ENCODE measurements at places on chromosomes 12 and 14. TPM values are rescaled to one million over a fixed set of nuclear protein-coding genes. Genes with fewer than 3 reads are reported as not detected.

Gene EEA1
- 19.6 TPM for total RNA-seq

DNA sequence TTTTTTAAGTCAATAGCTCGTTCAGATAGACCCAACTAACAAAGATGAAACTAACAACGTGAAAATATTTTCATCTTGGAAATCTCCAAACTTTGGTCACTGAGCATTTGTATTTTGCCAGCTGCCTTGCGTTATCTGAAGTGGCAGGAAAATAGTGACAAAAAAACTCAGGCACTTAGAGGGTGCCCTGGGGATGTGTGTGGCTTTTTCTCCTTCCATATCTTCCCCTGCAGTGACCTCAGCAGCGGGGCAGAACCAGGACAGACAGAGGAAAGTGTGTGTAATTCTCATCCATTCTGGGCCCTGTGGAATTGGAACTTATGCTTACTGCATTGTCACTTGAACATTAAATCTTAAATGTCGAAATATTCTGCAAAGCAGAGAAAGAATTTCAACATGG lies 152.0 kb downstream of the BCAT1 start:
- DNase-seq: no peak

DNA sequence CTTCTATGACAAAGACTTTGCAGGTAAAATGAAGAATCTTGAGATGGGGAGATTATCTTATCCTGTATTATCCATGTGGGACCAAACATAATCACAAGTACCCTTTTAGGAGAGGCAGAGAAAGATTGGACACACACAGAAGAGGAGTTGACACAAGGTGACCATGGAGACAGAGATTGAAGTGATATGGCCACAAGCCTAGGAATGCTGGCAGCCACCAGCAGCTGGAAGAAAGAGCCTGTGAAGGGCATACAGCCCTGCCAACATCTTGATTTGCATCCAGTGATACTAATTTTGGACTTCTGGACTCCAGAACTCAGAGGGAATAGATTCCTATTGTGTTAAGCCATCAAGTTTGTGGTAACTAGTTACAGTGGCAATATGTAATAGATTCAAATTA lies 78.1 kb downstream of the RPS29 start:
- DNase-seq: no peak

DNA sequence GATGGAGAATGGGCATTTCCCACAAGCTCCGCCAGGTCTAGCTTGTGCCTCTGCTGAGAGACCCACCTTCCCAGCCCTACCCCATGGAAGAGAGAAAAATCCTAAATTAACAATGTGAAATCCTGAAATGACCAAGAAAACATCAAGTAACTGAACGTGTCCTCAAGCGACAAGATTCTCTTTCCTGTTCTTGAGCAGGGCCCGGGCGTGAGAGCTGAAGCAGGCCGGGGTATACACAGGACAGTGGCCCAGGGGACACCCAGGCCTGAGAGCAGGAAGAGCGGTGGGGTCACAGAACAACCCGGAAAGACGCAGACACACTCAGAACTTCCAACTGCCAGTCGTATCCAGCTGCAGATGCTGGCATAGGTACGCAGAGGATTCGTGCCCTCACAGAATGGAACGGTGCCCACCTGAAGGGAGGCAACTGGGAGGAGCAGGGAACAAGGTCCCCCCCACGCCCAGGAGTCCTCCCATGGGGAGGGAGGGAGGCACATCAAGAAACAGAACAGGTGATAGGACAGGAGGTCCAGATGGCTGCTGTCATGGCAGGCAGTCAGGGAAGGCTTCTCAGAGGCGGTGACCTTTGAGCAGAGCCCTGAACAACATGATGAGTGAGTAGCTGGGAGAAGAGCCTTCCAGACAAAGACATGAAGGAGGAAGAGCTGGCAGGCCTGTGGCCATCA lies 9.1 kb downstream of the RIMBP2 start:
- no peak for DNase-seq

- DNase-seq: no peak
These were observed 92.4 kb upstream of the PKP2 start for GRCh38 chr12:32988982-32989381.

GRCh38 chr12:57229046-57229633 lies 371 bp upstream of the SHMT2 start:
- no peak for DNase-seq

Gene PLBD1
- 26.1 TPM for total RNA-seq

Gene INHBC
- not detected for total RNA-seq

DNA sequence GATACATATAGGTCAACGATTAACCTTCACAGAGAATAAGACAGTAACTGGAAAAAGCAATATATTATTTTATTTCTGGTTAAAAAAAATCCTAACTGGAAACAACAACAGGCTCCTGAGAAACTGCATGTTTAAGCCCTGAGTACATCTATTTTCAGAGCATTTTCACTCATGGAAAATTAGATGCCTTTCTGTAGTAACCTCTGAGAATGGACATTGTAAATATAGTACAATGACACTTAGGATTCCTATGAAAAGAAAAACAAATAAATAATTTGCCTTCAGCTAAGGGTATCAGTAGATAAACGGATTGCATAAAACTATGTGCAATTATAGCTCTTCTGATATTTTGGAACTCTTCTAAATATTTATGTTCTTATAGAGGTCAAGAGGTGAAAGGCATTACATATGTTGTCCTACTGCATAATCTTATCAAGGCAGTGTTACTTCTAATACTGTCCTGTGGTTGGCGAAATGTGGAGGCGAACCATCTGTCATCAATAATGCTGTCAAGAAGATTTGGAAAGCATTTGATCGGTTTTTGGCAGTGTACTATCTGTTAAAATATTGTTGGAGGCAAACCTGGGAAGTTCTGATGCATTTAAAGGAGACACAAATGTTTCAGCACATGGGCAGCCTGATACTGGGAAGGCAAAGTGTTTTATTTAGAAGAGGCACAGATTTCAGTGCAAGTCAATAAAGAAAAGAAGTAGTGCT lies 381.8 kb downstream of the BTG1 start:
- DNase-seq: no peak

Gene HOXC6
- total RNA-seq: 0.27 TPM

DNA sequence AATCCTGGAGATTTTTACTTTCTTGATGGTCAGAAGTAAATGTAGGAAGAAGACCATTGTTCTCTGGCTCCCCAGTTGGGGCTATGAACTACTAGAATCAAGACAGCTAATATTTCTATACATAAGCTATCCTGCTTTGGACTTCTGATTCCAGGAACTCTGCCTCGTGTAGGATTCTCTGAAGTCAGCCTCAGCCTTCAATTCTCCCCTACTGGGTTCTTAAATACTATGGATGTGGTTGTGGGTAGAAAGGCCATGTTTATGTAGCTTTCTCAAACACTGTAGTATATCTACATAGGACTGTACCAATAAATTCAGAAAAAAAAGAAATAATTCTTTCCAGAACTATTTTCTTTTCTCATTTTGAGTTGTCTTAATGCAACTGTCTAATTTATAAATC lies 302.5 kb downstream of the ITPR2 start:
- no peak for DNase-seq

Gene MYF5
- not detected for total RNA-seq

DNA sequence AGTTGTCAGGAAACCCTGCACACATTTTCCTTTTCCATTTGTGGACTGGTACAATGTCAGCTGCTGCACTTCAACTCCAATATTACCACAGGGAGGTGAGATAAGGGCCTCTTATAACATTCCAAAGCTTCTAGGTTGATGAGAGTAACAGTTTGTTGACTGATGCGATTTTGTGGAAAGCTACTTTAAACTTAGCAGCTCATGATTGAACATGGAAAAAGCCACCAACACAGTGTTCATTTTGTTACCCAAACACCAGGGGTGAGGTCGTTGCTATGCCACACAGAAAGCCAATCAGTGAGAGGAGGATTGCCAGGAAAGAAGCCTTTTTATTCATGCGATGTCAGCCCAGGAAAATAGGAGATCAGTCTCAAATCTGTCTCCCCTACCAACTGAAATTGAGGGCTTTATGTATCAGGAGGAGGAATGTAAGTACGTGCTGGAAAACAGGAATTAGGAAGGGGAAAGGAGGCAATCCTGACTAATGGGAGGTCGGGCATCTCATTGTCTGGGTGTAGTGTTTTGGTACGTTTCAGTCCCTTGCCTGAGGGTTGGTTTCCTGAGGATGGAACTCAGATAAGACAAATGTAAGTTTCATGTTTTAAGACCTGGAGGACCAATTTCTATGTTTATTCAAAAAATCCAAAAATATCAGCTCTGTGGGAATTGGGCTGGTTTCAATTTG lies 92.7 kb upstream of the PLEKHA5 start:
- DNase-seq: no peak

Gene SPX
- total RNA-seq: 2.6 TPM

Gene PNP
- total RNA-seq: 45.9 TPM

DNA sequence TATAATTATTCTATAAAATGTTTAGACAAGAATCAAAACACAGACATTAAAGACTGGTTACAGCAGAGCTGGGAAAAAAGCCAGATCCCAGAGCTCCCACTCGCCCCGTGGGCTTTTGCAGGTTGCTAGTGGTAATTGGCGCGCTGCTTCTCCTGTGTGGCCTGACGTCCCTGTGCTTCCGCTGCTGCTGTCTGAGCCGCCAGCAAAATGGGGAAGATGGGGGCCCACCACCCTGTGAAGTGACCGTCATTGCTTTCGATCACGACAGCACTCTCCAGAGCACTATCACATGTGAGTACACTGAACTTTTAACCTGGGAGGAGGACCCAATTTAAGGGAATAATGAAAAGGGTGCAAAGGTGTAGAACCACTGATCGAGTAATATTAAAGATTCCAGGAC lies 7.5 kb downstream of the TMEM52B start:
- DNase-seq: no peak

- DNase-seq: no peak
These were observed 328.0 kb downstream of the NRXN3 start for GRCh38 chr14:78498062-78498595.

DNA sequence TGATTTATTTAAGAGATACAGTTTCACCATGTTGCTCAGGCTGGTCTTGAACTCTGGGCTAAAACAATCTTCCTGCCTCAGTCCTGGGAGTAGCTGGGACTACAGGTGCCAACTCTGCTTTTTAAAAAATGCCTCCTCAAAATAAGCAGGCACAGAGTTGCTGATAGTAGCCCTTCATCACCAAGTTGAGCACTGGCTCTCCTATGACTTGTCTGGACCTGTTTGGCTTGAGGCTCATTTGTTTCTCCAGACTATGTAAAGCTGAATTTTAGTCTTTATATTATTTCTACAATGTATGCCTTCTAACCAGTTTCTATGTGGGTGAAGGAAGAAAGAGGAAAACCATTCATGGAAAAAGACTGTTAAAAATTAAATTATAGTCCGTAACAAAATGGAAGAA lies 39.5 kb upstream of the RAD51AP1 start:
- DNase-seq: no peak

DNA sequence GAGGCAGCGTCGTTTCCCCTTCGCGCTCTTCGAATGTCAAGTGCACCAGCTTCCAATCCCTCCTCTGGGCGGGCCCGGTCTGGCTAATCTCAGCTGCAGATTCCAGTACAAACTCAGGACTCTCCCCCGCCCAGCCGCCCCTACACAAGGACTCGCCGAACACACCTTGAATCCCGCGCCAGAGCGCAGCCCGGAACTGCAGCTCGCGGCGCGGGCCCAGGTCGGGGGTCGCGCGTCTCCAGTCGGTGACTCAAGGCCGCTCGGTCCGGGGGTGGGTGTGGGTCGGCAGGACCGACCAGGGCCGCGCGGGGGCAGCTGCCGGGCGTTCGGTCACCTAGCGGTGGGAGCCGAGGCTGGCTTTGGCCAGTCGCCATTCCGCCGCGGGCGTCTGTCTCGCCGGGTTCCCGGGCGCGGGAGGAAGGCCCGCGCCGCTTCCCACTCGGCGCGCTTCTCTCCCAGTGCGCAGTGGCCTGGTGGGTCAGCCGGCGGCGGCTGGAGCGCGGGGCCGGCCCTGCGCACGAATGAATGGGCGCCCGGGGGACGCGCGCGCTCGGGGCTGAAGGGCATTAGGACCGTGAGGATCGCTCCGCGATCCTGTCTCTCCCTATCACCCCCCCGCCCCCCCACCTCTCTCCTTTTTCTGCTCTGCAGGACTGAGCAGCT lies at the start of gene GALNT16:
Gene GALNT16, plus strand, starts transcription at position 632 of the 663 bp plus-strand sequence. CDS start 133 bp downstream, outside the sequence.
- DNase-seq: peak; percentile 71

DNA sequence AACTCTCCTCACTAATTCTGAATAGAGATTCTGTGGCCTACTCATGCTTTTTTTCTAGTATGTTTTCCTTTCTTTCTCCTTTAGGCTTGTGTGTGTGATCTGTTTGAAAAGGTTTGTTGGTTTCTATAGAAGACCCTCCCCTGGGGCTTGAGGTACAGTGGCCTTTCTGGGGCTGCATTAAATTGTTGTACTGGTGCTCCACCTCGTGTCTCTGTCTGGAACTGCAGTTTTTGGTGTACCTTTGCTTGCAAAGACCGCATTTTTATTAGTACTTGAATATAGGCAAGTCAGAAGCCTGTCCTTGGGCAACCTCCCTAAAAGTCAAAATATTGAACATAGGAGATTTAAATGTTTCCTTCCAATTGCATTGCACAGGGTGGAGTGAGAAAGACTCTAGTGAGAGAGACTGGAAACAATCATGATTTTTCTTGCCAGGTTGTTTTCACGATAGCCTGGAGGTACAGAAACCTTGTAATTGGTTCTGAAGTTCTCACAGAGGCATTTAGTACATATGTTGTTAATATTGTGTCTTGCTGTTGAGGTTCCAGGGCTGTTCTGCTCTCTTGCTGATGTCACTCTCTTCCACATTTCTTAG lies 39.0 kb downstream of the SLCO1B1 start:
- peak; percentile 78 for DNase-seq

- DNase-seq: no peak
These were observed 13.9 kb downstream of the LPCAT3 start for GRCh38 chr12:7004287-7004803.

DNA sequence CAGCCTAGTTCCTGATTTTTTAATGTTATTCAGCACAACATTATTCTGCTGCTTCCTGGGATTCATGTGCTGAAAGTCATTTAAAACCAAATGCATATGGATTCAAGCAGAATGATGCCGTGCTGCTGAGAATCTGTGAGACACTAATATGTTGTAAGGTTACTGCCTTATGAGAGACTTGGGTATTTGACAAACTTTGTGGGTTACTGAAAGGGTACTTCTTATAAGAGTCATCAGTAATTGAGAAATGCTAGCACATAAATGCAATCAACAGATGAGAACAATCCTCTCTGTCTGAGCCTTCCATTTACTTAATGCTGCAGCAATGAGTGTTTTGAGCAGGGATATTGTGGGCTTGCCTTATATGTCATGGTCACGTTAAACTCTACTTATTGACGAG lies 175.7 kb downstream of the NPAS3 start:
- no peak for DNase-seq

DNA sequence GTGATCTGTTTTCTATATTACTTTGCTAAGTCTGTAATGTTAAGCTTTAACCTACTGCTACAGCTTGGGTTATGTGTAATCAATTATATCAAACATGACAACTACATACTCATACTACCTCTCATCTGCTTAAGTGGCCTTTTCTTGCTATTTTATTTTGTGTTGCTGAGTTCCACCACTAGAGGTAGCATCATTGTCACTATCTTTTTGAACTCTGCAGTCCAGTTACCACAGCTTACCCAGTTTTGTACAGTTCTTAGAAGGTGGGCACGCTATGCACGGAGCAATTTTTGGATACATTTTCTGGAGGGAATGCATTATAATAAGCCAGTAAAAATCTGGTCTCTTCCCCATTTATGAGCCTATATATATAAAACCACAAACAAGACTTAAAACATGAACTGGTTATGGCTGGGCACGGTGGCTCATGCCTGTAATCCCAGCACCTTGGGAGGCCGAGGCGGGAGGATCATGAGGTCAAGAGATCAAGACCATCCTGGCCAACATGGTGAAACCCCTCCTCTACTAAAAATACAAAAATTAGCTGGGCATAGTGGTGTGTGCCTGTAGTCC lies 48.5 kb downstream of the SAV1 start:
- no peak for DNase-seq

Gene APOF
- not detected for total RNA-seq

Gene MCRS1
- 88.1 TPM for total RNA-seq

Data from progenitor cell of endocrine pancreas (in vitro differentiated cells).